ENCODE measurements at places on chromosomes 11 and 22.

DNA sequence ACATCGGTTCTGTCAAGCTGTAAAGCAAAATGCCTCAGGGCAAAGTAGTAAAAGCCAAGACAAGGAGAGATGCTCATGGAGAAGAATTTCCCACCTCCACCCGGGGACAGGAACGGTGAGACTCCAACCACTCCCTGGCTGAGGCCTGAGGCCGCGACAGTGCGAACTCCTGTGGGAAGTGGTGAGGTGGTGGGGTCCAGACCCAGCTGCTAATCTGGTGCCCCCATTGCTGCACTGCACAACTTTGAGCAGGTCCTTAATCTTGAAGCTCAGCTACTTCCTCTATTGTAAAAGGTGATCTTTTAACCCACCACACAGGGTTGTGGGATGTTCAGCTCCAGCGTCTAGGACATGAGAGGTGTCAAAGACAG, 83.9 kb downstream of the ZC3H12C start:
- no peak for DNase-seq

DNA sequence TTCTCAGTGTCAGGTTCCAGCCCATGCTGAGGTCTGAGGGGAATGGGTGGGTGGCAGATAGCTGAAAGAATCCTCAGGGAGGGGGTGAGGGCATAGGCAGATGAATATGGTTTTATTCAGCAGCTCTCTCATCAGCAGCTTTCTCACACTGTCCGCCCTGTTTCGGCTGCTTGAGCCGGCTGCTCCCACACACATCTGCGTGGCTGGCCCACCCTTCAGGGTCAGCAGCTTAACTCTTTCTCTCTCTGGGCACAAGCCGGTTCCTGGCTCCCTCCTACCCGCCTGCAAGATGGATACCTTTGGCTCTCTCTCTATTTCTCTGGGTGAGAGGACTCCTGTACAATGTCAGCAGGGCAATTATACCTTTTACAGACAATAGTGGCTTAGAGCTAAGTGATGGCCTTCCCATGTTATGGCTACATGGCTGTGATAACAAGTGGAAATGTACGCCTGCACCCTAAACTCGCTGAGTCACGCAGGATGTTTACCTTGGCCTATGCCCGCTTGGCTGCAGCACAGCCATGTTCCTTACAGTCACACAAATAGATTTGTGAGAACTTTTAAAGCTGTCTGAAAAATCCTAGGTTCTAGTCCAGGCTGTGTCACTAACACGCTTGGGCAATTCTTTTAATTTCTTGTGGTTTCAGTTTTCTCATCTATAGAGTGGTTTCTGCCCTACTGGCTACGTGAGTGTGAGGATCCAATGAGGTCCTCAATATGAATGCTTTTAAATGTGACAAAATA, 4.1 kb downstream of the MMP20 start:
- DNase-seq: no peak

DNA sequence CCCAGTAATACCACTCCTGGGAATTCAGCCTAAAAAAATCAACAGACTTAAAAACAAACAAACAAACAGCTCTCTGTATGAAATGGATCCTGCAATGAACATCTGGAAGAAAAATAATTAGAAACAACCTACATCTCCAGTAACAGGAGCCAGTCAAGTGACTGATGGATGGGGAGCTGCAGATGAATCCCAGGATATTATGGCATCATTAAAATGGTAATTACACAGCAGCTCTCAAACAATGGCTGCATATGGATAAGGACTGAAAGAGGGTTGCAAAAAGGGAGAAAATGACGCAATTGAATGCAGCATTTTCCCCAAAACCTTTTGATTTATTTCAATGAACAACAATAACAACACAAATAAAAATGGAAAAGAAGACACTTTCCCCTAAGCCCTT, 4.1 kb downstream of the NPTXR start:
- DNase-seq: no peak

GRCh38 chr22:41301085-41302020, at the start of gene ZC3H7B:
ZC3H7B (plus strand) TSS chr22:41301525; CDS start chr22:41320661, 19,136 bp downstream.
- peak; percentile 73 for DNase-seq

DNA sequence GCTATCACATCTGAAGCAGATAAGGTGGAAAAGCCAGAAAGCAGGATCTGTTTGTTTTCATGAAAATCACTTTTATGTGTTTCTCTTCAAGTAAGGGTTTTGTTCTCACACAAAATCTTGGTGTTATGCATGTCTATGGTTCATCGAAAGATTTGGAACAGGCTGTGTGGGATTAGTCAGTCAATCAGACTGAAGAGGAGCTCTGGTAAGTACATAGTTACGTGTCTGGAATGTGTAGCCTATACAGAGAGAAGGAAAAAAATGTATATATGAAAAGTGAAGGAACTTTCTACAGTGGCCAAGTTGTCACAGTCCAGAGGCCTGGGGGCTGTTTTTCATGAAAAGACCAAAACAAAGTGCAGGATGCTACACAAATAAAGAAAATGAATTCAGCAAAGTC, 156.7 kb downstream of the CNTN5 start:
- no peak for DNase-seq

- no peak for DNase-seq
Observed at GRCh38 chr11:114522818-114523217, 36.9 kb downstream of the NXPE1 start.

GRCh38 chr11:117256573-117256972, 24.1 kb downstream of the RNF214 start:
- DNase-seq: no peak

DNA sequence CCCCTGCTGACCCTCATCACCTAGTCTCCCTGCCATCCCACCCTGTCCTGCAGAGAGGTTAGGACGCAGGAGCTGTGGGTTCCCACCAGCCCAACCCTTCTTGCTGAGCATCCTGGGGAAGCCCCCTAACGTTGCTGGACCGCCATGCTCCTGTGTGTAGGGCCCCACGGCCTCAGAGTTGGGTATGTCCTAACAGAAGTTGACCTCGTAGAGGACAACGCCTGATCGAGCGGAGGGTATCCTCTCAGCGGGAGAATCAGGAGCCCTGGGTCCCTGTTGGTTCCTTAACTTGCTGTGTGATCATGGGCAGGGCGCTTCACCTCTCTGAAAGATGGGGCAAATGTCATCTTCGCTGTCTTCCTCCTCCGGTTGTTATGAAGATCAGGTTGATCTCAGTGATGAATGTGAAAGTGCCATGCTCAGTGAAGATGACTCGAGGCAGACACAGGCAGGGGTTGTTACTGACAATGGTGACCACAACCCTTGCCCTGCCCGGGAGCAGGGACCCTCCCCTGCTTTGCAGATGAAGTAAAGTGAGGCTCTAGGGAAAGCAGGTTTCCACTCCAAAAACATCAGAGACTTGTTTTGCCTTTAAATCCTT, 19.3 kb upstream of the CD5 start:
- no peak for DNase-seq

DNA sequence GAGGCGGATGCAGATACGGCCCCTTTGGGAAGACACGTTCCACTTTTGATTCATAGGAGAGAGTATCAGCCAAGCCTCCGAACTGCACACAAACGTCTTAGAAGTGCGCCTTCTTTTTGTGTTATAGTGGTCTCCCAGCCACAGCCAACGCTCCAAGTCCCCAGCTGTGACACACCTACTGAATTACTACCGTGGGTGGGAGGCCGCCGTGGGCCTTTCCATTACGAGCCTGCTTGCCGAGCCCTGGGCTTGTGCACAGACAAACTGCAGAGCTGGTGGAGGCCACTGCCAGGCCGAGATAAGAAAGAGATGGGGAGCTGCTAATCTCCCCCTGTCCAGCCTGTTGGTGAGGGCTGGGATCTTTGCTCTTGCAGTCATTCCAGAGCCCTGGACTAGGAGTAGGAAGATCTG, 761 bp downstream of the HMBS start:
- no peak for DNase-seq

- DNase-seq: no peak
Observed at GRCh38 chr22:38696606-38697424, 3.9 kb downstream of the JOSD1 start.

DNA sequence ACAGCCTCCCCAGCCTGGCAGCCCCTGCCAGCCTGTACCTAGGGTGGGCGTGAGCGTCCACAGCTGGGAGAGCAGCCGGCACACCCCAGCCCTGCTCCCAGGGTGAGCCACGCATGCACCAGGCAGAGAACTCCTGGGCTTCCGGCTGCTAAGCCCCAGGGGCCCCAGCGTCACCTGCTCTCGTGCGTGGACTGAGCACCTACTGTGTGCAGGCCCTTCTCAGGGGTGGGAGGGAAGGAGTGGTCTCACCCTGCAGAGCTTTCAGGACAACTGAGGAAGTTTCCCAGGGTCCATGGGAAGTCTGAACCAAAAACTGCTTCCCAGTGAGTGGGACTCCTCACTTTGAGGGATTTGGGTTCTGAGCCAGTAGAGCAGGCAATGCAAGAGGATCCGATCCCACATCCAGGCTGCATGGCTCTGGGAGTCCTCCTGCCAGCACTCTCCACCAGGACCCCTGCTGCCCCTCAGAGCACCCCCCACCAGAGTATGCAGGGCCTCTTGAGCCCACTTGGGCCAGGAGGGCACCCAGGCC, 47.1 kb upstream of the PRODH start:
- DNase-seq: no peak

GRCh38 chr11:134410766-134411165, 1.3 kb downstream of the B3GAT1 start:
- DNase-seq: no peak

DNA sequence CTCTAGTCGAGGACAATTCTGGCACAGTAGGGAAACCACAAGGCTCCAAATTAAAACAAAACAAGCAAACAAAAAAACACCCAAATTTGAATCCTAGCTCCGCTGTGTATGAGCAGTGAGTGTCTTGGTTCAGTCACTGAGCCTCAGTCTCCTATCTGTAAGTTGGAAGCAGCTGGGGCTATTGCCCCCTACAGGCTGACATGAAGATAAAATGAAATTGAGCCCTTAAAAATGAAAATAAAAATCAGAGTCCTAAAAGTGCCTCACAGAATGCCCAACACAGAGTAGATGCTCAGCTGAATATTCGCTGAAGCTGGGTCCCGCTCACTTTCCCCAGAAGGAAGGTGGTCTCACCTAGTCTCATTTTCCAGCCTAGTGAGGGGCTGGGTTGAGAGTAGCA, 65.2 kb downstream of the PDE2A start:
- DNase-seq: no peak

DNA sequence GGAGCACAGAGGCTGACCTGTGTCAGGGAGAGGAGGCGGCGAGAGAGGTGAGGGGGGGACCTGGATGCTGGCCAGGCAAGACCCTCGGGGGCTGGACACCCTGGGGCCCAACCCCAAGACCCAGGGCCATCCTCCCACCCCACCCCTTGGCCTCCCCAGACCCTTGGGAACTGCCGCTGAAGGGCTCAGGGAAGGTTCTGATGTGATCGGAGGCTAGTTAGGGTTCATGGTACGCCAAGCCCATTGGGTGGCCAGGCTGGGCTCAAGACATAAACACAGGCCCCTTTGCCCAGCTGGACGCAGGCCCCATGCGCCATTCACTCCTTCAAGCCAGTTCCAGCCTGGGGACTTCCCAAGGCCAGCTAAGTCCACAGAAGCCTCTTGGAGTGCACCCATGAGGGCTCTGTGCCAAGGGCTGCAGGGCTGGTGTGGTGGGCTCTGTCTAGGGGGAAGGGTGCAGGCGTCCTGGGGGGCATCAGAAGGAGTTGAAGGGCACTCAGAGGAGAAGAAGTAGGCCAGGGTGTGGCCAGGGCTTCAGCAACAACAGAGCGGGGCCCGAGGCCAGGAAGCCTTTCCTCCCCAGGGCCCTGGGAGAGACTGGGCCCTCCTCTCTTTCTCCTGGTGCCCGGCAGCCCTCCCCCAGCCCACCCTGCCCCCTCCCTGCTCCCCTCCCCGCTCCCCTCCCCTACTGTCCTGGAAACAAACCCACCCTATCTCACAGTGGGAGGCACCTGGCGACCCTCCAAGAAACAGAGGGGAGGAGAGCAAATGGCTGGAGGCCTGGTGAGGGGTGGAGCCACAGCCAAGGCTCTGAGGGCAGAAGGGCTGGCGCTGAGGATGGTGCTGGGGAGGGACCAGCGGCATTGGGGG, 12.9 kb downstream of the TSPAN32 start:
- DNase-seq: peak; percentile 71

DNA sequence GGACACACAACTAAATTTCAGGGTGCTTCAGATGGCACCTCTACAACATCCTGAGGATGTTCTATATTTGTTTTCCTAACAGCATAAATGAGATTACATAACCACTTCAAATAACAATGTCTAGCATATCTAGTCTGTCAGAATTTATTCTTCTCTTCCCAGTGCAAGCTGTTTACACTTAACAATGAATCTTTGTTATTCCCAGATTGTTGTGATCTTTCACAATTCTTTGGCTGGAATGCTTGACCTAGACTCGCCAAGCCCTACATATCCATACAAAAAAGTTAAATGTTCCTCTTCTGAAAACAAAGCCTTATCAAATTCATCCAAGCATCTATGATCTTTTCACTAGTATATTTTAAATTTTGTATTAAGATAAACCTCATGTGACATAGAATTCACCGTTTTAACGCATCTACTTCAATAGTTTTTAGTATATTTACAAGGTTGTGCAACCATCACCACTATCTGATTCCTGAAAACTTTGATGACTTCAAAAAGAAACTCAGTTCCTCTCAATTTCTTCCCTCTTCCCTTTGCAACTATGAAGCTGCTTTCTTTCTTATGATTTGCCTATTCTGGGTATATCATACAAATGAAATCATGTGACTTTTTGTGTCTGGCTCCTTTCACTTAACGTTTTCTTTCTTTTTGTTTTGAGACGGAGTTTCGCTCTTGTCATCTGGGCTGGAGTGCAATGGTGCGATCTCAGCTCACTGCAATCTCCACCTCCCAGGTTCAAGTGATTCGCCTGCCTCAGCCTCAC, 61.7 kb upstream of the CHRNA10 start:
- no peak for DNase-seq

- DNase-seq: no peak
Observed at GRCh38 chr11:5283882-5284281, 14.1 kb upstream of the HBE1 start.

DNA sequence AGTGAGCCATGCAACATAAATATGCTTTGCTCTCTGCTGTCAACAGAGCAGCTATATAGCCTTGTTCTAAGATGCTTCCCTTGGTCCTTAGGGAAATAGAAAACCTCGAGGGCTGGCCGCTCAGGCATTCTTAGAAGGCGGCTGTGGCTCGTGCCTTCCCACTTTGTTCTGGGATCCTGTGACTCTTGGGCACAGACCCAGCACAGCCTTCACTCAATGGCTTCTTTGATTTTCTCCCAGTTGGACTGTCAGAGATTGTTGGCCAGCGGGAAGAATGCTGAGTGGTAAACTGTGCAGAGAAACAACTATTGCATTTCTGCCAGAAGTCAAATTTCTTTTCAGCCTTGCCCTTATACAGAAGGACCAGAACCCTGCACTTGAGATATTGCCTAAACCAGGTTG, 9.5 kb upstream of the MICAL2 start:
- peak; percentile 79 for DNase-seq

GRCh38 chr11:130999992-131000770, 83.9 kb upstream of the SNX19 start:
- no peak for DNase-seq

DNA sequence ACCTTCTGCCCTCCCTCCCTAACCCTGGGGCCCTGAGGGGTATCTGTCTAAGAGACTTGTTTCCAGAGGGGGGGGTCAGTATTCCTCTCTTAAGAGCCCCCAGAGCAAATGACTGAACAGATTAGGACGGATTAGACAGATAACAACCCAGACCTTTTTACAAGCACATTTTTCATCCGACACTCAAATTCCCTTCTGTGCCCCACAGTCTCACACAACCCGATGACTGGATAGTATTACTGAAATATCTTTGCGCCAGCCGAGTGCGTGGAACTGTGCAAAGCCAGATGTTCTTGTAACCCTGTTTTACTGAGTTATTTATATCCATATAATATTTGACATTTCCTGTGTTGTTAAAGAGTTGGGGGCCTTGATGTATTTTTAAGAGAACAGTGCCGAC, 30.9 kb upstream of the FLI1 start:
- no peak for DNase-seq

Measured in anterior cingulate cortex (tissue), 58 donors.